ENCODE measurements at places on chromosomes 2 and 18.

DNA sequence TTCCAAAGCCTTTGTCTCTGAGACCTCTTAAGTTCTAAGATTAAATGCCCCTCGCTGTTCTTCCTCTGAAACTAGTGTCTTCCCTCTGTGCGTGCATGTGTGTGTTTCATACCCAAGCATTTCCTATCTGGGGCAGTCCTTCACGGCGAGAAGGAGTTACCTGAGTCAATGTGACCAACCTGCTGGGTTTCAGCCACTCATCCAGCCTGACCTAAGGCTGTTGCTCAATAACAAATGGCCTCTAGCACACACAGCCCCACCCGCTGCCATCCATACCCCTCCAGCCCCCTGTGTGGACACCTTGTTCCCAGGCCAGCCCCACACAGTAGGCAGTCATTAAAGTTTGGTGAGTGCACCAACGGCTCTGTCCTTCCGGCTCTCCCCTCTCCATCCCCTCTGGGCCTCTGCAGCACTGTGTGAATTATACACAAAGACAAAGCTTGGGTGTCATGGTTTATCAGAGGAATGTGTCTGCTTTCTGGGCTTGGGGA, 53.8 kb upstream of the FOSL2 start:
- H3K27me3 ChIP-seq, result no peaks in the 10 kb centered on the region
- DNase-seq, result no peak
- peaks cover 81% of the 10 kb centered on the region for H3K4me1 ChIP-seq
- peak overlapping the region; percentile 45 for H3K27ac ChIP-seq
- no peaks in the 10 kb centered on the region for H3K36me3 ChIP-seq

- H3K4me1 ChIP-seq, result no peaks in the 10 kb centered on the region
- no peaks in the 10 kb centered on the region for H3K27me3 ChIP-seq
- H3K27ac ChIP-seq, result no peak overlapping the region
- no peak overlapping the region for H3K4me3 ChIP-seq
- DNase-seq, result no peak
Observed at GRCh38 chr2:53510401-53510800, 257.2 kb upstream of the CHAC2 start.

DNA sequence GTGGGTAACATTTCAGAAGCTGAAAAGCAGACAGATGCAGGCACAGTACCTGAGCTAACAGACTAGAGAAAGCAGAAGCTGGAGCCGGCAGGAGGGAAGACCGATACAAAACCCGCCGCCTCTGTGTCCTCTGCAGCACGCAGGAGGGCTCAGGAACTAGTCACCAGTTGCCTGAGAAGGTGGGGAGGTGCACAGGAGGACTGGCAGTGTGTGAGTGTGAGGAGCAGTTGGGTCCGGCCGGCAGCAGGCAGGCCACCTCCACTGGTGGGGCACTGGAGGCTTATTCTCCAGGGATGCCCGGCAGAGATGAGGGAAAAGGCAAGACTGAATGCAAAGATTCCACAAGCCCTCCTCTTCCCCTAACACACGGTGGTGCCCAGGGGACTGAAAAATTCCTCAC, 18.2 kb downstream of the ERCC3 start:
- peaks cover 48% of the 10 kb centered on the region for H3K36me3 ChIP-seq
- H3K27me3 ChIP-seq, result no peaks in the 10 kb centered on the region
- H3K4me3 ChIP-seq, result no peak overlapping the region
- DNase-seq, result no peak

DNA sequence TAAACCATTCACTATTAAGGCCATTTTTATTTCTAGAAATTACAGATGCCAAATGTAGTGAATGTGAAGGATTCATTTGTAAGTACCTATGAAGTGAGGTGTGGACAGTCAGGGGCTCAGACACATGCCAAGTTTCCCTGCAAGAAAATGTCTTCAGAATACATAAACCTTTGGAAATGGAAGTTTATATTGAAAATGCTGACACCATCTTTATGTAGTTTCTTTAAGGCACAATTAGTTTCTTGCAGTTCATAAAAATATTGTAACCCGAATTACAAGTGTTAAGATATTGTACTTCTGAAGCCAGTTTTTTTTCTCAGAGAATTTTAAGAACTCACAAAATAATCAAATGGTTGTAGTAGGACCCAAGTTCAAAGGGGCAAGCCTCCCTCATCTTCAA, 66.1 kb upstream of the LYPD1 start:
- no peak for DNase-seq
- H3K36me3 ChIP-seq, result no peaks in the 10 kb centered on the region
- no peaks in the 10 kb centered on the region for H3K4me1 ChIP-seq
- H3K27ac ChIP-seq, result no peak overlapping the region
- no peak overlapping the region for H3K4me3 ChIP-seq
- no peaks in the 10 kb centered on the region for H3K27me3 ChIP-seq

GRCh38 chr2:220129391-220129790, 502.0 kb downstream of the SLC4A3 start:
- no peaks in the 10 kb centered on the region for H3K27me3 ChIP-seq
- no peak overlapping the region for H3K27ac ChIP-seq
- no peak for DNase-seq
- H3K36me3 ChIP-seq, result no peaks in the 10 kb centered on the region
- H3K4me1 ChIP-seq, result no peaks in the 10 kb centered on the region

GRCh38 chr2:134369220-134369902, 115.5 kb downstream of the MGAT5 start:
- H3K4me3 ChIP-seq, result no peak overlapping the region
- H3K27ac ChIP-seq, result no peak overlapping the region
- no peaks in the 10 kb centered on the region for H3K27me3 ChIP-seq
- no peaks in the 10 kb centered on the region for H3K36me3 ChIP-seq
- H3K4me1 ChIP-seq, result peaks cover 66% of the 10 kb centered on the region

DNA sequence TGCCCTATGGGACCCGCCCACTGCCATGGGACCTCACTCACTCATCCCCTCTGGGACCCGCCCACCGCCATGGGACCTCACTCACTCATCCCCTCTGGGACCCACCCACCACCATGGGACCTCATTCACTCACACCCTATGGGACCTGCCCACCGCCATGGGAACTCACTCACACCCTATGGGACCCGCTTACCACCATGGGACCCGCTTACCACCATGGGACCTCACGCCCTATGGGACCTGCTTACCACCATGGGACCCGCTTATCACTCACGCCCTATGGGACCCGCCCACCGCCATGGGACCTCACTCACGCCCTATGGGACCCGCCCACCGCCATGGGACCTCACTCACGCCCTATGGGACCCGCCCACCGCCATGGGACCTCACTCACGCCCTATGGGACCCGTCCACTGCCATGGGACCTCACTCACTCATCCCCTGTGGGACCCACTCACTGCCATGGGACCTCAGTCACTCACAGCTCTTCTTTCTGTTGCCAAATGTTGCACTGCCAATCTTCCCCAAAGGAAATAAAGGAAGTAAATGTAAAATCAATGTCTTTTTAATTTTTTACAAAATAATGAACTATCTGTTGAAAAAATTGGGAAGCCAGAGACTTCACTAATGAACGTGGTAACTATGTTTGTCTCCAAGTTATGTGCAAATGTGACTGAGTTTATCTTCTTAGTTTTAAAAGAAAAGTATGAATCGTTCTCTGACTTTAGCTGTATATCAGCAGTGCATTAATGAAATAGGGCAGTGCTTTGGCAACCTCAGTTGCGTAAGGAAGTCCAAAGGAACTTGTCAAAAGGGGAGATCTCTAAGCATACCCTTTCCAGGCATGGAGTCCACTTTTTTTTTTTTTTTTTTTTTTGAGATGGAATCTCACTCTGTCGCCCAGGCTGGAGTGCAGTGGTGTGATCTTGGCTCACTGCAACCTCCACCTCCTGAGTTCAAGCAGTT, 101.5 kb upstream of the MGAT5 start:
- DNase-seq, result no peak
- no peaks in the 10 kb centered on the region for H3K4me1 ChIP-seq
- no peaks in the 10 kb centered on the region for H3K27me3 ChIP-seq
- H3K27ac ChIP-seq, result no peak overlapping the region

DNA sequence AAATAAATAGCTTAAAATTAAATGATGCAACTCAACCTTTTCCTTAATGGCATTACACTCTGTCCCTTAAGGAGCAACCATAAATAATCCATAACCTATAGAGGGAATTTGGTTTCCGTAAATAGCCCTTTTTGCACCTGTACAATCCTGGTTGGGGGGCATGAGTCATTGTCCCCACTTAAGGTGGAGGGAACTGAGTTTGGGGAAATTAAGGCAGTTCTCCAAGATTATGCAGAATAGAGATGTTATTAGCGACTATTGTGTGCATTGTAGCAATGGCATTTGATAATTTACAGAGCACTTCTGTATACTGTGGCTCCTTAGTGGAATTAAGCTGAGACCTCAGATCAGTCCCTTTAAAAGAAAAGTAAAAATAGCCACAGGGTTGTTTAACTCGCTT, 6.6 kb downstream of the MYCN start:
- H3K4me3 ChIP-seq, result no peak overlapping the region
- H3K36me3 ChIP-seq, result no peaks in the 10 kb centered on the region
- H3K27ac ChIP-seq, result no peak overlapping the region

All from heart right ventricle (tissue), 16 donors.